ENCODE measurements at places on chromosomes 3 and 15. TPM values are rescaled to one million over a fixed set of nuclear protein-coding genes. Genes with fewer than 3 reads are reported as not detected.

Gene ITIH3
- total RNA-seq = not detected

DNA sequence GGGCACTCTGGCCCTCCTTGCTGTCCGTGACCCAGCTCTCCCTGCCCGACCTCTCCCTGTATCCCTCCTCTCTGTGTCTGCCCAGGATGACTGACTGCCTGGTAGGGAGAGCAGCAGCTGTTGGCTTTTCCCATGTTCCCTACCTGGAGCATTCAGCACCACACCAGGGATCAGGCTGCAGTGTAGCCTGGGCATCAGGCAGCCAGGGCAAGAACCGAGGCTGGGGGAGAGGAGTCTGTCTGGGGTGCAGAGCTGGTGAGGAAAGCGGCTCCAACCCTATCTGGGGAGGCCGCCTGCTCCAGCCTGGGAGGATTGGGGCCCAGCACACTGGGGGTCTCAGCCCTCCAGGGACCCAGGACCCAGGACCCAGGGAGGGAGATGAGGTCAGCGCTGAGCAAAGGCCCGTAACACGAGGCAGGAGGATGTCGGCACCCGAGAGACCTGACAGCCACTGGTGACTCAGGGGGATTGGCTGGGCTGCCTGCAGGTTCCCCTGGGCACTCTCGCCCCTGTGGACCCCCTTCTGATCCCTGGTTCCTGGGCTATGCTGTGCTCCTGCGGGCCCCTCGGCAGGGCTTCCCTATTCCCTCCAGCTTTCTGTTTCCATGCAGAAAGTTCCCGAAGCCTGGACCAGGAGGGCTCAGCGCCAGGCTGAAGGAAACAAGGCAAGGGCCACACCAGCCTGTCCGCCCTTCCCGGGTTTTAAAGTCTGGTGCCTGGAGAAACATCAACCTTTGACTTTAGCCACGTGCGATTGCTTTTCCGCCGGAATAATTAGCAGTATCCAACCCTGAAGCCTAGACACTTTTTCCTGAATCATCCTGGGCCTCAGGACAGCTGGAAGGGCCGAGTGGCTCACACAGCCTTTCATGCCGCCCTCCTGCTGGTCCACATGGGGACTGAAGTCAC is 128.2 kb upstream of the MEF2A start:
- no peak for DNase-seq

- DNase-seq = no peak
Observed at GRCh38 chr3:189771842-189772450, 140.8 kb downstream of the TP63 start.

DNA sequence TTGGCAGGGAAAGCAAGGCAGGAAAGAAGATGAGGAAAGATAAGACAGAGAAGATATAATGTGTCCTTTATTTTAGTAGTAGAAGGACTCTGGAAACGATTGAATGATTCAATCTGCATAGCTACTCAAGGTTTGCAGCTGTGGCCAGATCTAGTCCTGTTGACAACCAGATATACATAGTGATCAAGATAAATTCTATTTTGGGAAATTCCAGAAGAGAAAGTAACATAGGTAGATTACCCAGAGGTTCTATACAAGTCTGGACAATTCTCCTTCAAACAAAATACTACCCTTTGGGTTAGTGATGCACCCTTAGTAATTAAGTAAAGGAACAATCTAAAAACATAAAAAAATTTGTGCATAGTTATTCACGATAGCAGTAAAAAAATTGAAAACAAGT is 9.4 kb downstream of the TERC start:
- no peak for DNase-seq

DNA sequence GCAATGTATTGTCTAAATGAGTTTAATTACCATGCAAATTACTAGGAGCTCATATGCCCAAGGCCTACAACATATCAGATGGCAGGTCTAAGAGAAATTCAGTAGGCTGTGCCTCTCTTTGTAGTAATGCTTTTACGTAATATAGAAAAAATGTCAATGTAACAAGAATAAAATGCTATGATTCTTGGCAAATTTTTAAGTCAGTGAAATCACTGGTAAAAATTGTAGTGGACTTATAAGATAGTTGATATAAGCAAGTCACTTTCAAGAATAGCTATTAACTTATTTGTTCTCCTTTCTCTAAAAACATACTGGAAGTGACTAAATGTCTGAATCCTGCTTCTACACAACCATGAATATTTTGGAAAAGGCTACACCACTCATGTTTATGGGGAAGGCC is 707.8 kb downstream of the TUSC7 start:
- DNase-seq = no peak

DNA sequence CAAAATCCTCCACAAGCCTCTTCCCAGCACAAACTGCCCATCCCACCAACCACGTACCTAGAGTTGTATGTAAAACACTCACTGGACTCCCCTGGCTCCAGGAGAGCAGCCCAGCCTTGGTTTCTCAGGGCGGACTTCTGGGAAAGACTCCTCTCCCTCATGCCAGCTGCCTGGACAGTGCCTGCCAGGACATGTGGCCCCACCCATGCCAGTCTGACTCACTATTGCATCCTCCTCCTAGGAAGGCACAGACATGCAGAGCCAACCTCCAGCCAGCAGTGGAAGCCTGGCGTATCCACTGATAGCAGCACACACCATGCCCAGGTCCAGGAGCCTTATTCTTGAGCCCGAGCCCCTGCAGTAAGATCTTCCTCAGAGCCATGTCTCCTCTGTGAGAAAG is 8.6 kb downstream of the PKM start:
- DNase-seq = peak; percentile 98

- no peak for DNase-seq
Observed at GRCh38 chr15:43519196-43519595, 1.8 kb downstream of the MAP1A start.

DNA sequence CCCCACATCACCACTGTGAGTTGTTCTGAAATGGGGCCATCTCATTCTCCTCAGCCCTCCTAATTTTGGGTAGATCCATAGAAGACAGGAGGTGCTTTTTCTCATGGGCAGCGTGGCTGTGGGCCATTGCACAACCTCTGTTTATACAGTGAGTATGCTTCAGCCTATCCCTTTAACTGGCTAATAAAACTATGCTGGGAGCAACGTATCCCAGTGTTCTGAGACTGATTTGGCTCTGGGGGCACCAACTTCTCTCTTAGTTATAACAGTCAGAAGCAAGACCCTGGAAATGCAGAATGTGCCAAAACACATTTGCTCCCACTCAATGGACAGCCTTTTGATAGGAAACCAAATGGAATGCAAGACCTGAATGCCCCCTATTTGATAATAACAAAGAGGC is 97.1 kb upstream of the ICE2 start:
- DNase-seq = peak; percentile 58

- no peak for DNase-seq
Observed at GRCh38 chr3:47056705-47057104, 77.2 kb downstream of the NBEAL2 start.

GRCh38 chr3:65642883-65643282 is 395.8 kb downstream of the MAGI1 start:
- DNase-seq = no peak

Gene GALK2
- total RNA-seq = 43.5 TPM

DNA sequence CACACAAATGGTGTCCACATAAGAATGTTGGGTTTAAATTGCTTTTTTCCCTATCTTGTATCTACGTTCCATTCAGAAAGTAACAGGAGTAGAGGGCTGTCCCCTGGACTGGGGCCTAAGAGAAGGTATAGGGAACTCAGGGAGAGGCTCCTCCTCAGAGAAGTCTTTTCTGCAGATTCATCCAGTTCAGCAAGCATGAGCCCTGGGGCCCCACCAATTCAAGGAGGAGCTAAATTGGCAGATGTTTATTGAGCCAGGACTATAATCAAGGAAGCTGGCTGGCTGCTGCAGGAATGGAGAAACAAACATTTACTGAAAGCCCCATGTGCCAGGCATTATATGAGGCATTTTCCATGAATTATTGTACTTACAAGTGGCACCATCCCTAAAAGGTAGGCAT is 22.1 kb upstream of the LARS2 start:
- no peak for DNase-seq

- DNase-seq = no peak
Observed at GRCh38 chr15:47399100-47399499, 318.2 kb upstream of the SEMA6D start.

- no peak for DNase-seq
Observed at GRCh38 chr15:52879904-52880303, 89.8 kb upstream of the ONECUT1 start.

DNA sequence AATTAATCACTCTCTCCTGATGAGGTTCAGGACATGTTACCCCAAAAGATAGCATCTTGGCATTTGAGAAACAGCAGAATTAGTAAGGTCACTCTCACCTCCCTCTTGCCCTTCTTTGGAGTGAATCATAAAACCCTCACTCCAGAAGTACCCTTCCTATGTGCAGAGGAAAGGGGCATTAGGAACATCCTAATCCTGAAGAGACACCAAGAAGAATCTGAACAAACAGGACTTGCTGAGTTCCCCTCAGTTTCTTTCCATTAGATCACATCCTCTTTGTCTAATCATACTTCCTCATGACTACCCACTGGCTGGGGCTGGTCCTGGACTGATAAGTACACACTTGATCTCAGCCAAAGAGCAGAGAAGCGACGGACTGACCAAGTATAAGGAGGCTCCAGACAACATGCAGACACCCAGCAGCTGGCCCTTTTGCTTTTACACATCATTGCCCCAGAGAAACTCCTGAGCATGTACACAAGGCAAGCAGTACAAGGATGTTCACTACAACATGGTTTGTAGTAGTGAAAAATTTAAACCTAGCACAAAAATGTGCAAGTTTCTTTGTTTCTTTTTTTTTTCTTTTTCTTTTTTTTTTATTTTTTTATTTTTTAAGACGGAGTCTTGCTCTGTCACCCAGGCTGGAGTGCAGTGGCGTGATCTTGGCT is 15.0 kb upstream of the TM6SF1 start:
- DNase-seq = no peak

Gene SYNPR
- total RNA-seq = not detected

- no peak for DNase-seq
Observed at GRCh38 chr15:40498418-40498817, 27.6 kb downstream of the CHST14 start.

DNA sequence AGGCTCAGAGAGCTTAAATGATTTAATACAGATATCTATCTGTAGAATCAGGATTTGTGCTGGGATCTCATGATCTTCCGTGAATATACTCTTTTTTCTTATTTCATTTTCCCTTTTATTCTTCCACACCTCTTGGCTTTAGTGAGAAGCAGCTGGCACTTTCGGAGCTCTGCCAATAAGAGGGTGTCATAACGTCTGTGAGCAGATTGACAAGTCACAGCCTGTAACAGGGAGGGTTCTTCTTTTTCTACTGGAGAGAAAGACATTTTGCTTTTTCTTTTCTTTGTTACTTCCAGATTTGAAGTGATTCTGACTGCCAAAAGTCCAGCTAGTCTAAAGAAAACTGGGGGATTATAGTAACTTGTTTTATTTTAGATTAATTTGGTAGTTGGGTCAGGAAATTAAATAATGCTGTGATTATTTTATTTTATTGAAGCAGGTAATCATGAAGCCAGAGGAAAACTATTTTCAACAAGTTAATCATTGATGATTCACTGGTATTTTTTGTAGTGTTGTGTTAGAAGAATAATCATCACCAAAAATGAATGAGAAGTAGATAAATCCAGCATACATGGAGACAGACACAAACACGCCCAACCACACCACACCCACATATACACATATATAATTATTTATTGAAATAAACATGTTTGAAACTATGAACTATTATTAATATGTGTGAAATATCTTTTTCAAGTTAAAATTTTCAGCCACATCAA is 69.8 kb downstream of the TNFAIP8L3 start:
- DNase-seq = peak; percentile 89

Gene ERC2
- total RNA-seq = 0.44 TPM

DNA sequence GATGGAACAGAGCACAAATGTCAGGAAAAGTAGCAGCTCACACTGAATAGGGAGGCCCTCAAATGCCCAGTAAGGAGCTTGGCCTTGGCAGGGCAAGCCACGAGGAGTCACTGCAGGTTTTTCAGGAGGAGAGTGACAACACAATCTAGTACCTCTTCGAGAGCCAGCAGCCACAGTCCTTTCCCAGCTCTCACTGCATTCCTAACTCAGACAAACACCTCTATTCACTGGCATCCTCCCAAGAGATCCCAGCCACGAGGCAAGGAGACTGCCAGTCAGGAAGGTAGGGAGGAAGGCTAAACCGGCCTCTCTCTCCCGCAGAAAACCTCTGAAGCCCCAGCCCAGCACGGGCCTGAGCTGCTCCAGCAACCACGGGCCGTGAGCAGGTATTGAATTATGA is 146.0 kb upstream of the SMAD3 start:
- DNase-seq = peak; percentile 5

Gene FBLN2
- total RNA-seq = not detected

- peak; percentile 58 for DNase-seq
Observed at GRCh38 chr15:65409036-65409631, 13.6 kb downstream of the IGDCC4 start.

DNA sequence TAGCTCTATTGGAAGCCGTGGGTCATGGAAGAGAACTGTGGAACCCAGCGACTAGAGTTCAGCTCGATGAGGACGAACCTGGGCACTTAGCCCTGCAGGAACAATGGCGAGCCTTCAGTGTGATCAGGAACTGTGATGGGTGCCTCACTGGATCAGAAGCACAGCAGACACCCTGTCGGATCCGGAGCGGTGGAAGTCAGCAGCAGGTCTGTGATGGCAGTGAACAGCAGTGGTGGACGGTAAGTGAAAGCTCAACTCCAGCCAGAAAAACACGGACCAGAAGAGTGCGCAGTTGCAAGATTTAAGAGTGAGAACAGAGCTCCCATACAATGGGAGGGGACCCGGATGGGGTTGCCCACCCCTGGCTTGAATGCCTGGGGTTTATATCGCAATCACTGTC is 282.2 kb downstream of the NSUN3 start:
- no peak for DNase-seq

- DNase-seq = no peak
Observed at GRCh38 chr15:32642667-32643435, 1.3 kb downstream of the SCG5 start.

GRCh38 chr3:40020689-40021088 is 211.3 kb downstream of the MYRIP start:
- no peak for DNase-seq

Gene FURIN
- total RNA-seq = 48.8 TPM

DNA sequence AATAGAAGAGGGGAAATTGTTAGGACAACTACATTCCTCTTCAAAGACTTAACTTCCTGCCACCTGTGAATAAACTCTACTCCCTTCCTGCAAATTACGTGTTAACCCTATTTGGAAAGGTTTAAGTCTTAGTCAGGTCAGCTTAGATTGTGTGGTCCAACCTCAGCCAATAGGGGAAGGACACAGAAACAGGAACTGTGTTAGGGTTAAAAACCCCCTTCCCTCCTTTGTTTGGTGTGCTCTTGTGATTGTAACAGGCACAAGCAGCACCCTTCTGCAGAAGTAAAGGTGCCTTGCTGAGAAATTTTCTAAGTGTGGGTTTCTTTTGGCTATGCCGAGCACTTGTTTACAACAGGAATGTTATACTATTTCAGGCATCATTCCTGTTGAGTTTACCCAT is 45.0 kb upstream of the FSTL1 start:
- DNase-seq = no peak

Gene CRABP1
- total RNA-seq = not detected
